Central memory CD8-positive, alpha-beta T cell (primary cell): ENCODE measurements at places on chromosomes 7 and 10.

DNA sequence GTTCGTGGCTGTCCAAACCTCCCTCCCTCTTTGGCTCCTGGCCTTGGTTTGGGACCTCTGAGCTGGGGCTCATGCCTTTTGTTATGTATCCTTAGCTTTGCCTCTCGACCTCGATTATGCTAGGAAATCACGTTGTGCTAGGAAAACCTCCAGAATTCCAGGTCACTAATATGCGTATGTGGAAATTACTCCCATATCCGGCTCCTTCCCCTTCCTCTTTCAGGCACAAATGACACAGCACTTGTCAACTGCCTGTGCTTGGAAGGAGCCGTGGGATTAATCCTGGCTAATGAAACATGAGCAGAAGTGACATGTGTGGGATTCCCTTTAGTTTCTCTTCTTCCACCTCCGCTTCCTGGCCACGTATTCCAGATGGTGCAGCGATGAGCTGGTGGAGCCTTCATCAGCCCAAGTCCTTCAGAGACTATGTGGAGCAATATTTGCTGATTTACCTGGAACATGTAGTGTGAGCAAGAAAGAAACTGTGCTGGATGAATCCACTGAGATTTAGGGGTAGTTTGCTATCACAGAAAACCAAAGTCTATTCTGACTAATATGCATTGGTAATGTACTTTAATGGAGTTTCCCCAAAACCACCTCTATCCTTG, 149.2 kb downstream of the REEP3 start:
- DNase-seq: no peak

- no peak for DNase-seq
Observed at GRCh38 chr10:78910886-78911285, 157.9 kb upstream of the ZMIZ1 start.

DNA sequence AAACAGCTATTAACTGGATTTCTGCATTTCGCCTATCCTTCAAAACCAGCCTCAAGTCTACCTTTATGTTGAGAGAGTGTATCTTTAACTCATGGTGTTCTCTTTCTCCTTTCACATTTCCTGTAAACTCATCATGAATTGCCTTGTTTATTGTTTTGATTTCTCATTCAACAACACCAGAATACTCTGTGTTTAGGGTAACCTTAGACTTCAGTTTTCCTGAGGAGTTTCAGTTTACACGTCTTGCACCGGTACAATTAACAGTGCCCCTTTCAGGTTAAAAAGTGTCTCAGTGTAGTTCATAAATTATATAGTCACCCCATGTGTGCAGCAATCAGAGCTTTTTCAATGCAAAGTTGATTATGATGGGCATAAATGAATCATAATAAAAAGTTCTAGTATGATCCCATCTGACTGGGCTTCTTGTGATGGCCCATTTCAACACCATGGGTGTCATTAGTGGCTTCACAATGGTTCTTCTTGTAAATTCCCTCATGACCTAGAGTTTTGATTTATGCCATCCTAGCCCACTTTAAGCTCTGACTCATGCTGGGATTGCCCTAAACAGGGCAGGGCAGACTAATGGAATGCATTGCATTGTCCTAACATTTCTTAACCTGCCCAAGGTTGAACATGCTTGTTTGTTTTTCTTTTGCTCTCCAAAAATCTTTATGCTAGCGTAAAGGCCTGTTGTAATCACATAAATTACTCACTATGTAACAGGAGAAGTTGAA, 22.0 kb downstream of the ITGB8 start:
- DNase-seq: no peak

DNA sequence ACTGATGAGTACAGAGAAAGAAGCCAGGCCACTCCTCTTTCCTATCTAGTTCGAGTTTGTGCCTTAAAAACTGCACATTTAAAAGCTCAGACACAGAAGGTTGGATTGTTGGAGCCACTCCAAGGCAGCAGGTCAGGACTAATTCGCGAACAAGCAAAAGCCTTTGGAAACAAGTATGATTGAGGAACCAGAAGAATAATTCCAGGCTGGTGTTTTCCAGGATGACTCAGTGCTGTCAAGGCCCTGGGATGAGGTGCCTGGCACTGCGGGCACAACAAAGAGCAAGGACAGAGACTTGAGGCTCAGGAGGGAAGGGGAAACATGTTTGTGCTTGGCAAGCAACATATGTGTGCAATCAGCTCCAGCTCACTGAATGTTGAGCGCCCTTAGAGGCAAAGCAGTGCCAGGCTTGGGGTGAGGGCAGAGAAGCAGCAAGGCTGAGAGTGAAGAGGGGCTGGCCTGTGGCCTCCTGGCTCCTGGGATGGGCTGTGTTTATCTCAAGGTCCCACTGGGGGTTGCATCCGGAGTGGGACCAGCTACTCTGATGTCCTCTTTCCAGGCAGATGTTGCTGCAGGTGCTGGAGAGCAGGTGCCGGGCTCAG, 44.1 kb downstream of the VSTM4 start:
- no peak for DNase-seq

- DNase-seq: no peak
Observed at GRCh38 chr7:80548840-80549530, 37.1 kb upstream of the GNAT3 start.

- no peak for DNase-seq
Observed at GRCh38 chr7:151056666-151057505, 811 bp downstream of the CDK5 start.

- DNase-seq: no peak
Observed at GRCh38 chr7:36272211-36272566, 117.5 kb upstream of the ANLN start.

GRCh38 chr7:110977127-110977737, 113.7 kb upstream of the LRRN3 start:
- DNase-seq: no peak

DNA sequence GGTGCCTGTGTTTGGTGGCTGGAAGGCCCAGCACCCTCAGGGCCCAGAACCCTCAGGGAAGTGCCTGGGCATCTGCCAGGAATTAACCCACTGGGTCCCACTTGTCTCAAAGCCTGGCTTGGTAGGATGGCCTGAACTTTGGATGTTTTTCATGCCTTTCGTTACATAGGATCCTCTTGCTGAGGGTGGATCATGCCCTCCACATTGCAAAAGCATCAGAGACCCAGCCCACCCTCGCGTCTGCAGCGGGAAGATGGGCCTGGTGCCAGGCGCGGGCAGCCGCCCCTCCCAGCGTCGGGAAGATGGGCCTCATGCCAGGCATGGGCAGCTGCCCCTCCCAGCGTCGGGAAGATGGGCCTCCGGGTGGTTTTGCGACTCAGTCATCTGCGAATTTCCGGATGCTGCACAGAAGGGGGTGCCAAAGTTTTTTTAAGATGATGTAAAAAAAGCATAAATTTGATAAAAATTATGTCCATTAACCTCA, 51.9 kb upstream of the PRKAR1B start:
- no peak for DNase-seq

GRCh38 chr7:1100834-1101562, 13.1 kb downstream of the GPER1 start:
- no peak for DNase-seq

DNA sequence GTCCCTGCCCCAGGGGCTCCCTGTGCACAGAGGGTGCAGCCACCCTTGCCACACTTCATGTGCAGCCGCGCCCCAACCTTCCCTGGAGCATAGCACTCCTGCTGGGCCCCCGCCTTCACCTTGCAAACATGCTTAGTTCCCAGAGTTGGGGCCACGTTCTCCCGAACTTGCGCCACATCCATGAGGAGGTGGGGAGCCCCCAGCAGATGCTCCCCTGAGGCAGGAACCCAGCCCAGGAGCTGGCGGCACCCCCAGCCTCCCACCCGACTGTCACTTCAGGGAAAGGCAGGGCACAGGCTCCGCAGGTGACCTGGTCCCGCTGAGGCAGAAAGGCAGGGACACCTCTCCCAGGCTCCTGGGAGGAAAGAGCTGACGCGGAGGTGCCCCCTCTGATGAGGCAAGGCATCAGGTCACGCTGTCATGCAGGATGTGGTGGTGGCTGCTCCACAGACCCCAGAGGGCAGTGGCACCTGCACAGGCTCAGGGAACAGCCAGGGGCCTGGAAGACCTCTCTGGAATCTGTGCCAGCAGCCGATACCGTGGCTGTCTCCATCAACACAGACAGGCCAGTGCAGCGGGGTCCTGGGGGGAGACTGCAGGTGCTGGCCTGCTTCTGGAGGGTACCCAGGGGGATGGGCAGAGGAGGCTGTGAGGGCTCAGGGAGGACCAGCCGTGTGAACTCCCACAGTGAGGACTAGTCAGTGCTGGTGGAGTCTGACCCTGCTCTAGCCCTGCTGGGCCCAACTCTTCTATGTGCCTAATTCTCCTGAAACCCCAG, 221.3 kb downstream of the MAD1L1 start:
- DNase-seq: no peak

DNA sequence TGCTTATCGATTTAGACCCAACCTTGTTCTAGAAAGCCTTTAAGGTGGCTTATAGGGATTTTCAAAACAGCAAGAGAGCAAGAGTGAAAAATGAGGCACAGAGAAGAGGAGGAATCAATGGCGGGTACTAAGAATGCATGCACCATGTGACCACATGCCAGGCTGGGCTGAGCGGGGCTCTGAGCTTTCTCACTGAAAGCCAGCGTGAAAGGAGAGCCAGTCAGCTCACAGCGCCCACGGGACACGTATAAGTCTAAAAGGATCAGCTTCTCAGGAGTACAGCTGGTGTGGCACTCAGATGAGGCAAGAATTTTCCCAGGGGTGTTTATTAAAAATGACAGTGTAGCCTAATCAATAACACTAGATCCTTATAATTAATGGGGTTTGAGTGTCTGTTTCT, 114.3 kb downstream of the SLIT1 start:
- DNase-seq: no peak

DNA sequence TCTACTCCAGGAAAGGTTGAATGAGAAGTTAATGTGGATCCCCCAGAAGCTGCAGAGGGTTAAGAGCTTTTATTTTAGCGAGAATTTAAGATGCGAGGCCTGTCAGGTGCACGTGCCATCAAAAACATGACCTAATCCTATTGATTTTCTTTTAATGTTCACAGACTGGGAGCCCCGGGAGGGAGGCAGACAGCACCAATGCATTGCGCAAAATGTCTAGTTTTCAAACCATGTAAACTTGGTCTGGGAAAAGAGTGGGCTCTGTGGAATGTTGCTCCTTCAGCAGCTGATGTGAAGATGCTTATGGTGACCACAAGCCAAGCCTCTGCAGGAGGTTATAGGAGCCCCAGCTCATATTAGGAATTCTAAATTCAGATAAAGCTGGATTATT, 172.0 kb upstream of the ITGB1 start:
- no peak for DNase-seq

DNA sequence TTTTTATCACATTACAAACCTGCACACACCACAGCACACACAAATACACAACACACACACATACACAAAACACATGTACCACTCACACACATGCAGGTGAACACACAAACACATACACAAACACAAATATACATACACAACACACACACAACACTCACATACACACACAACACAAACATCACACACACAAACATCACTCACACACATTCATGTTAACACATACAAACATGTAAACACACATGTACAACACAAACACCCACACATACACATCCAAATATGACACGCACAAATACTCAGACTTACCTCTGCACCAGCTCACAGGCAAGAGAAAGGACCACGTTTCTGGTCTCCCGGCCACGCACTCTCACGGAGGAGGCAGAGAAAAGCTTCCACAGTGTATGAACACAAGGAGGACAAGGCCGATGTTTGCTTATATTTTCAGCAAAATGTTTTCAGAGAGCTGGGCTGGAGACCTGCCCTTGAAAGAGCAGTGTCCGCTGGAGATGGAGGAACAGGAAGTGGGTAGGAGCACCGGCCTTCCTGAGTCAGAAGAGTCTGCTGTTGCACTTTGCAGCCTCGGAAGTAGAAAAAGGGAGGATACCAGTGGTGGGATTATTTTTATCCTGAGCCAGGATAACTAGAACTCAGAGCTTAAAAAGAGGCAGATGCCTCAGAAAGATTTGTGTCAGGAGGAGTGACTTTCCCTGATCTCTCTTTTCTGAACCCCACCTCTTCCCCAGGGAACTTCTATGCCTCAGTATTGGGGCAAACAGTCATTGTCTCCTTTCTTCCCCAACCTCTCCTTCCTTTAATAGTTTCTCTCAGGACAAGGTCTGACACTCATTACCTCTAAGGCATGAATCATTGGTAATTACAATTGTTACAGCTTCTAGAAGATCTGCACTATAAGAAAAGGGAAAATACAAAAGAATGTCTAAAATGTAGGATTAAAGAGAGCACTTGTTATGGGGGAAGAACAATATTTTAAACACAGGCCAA, at the start of gene GIMAP6:
GIMAP6 (minus strand) TSS at position 520 of the 999 bp plus-strand sequence. CDS start 2,243 bp downstream, outside the sequence.
- DNase-seq: no peak

- no peak for DNase-seq
Observed at GRCh38 chr7:104664648-104665047, 336.2 kb downstream of the LHFPL3 start.

DNA sequence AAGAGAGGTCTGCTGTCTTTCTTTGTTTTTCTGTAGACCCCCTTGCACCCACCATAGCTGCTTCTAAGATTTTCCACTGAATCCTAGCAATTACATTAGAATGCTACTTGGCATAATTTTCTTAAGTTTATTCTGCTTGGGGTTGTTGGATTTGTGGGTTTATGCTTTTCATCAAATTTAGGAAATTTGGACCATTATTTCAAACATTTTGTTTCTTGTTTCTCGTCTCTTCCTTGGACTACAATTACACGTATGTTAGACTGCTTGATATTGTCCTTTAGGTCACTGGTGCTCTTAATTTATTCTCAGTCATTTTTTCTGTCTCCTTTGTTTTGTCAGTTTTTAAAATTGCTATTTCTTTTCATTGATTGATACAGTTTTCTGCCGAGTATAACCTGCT, 65.8 kb downstream of the FANK1 start:
- DNase-seq: no peak

DNA sequence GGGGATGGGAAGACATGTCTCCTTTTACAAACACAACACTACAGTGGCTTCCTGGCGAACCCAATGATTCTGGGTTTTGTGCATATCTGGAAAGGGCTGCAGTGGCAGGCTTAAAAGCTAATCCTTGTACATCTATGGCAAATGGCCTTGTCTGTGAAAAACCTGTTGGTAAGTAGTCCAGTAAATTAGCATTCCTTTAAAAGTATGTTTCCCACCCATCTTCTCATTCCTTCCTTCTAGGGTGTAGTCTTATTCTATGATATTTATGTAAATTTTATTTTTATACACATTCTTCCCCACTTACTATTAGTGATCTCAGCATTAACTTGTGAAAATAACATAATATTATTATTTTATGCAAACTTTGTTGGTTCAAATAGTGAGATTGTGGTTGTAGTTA, 206.9 kb downstream of the ATRNL1 start:
- DNase-seq: no peak

- no peak for DNase-seq
Observed at GRCh38 chr7:22572937-22573336, 72.9 kb upstream of the STEAP1B start.
